Osteocyte (in vitro differentiated cells): ENCODE measurements at places on chromosomes 7 and 10.

DNA sequence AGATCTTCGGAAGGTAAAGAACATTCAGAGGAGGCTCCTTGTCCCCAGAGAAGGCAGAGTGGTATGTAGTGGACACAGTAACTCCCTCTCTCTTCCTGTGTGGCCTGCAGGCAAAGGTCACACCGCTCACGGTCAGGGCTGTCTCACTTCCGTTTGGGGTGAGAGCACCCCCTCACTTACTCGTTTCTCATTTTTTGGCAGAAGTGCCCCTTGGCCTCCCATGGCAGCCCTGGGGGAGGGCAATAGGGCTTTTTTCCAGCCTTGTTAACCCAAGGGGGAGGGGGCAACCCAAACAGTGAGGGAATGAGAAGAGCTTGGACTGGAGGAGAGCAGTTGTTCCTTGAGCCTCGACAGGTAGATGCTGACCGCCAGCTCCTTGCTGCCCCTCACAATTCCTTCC is 31.8 kb upstream of the SRGN start:
- DNase-seq = no peak

DNA sequence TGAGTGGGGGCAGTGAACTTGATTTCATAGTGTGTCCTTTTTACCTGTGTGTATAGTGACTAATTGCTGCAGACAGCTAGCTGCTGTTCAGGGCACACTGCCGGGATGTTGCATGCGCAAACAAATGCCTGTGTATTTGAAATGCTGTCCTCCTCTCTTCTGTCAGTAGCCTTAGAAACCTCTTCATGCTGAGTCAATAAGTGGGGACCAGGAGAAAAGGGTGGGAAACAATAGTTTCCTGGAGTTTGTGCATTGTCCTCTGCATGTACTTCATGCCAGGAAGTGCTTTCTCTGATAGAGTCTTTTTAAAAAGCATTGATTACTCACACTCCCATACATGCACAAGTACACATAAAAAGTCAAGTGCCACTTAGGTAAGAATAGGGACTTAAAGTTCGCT is 1183.7 kb upstream of the CELF2 start:
- DNase-seq = no peak

GRCh38 chr10:32929634-32930033 is 28.4 kb downstream of the ITGB1 start:
- DNase-seq = no peak

- no peak for DNase-seq
These were observed 55.5 kb upstream of the NCF1 start for GRCh38 chr7:74718336-74718735.

DNA sequence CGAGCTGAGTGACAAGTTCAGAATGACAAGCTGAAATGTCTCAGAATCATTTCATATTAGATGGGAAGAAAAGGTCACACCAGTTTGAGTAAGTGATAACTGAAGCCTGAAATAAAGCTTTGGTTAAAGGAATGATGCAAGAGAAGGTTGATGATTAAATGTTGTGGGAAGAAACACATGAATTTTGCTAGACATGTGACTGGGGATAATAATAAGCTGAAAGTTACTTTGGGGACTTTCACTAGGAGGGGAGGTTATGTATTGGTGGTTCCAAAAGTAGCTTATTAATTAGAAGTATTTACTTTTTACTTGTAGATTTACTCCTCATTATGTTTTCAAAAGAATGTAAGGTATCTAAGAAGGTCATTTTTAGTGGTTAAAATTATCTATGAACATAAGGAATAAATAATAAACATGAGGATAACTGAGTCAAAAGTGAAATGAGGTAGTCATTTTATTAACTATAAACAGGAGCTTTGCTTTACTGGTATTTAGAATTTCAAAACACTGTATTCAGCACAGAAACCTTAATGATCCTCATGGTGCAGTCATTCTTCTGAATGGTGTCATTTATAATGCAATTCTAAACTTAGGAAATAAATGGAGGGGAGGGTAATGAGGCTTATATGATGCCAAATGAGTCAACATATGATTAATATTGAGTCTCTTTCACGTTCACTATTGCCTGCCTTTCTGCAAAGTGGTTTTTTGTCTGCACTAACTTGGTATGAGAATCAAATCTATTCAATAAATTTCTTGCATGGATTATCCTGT is 63.7 kb downstream of the PRKG1 start:
- no peak for DNase-seq

GRCh38 chr7:27146491-27147198 is 929 bp downstream of the HOXA6 start:
- no peak for DNase-seq

GRCh38 chr7:27105301-27106031 is 3.0 kb upstream of the HOXA2 start:
- DNase-seq = peak; percentile 48

DNA sequence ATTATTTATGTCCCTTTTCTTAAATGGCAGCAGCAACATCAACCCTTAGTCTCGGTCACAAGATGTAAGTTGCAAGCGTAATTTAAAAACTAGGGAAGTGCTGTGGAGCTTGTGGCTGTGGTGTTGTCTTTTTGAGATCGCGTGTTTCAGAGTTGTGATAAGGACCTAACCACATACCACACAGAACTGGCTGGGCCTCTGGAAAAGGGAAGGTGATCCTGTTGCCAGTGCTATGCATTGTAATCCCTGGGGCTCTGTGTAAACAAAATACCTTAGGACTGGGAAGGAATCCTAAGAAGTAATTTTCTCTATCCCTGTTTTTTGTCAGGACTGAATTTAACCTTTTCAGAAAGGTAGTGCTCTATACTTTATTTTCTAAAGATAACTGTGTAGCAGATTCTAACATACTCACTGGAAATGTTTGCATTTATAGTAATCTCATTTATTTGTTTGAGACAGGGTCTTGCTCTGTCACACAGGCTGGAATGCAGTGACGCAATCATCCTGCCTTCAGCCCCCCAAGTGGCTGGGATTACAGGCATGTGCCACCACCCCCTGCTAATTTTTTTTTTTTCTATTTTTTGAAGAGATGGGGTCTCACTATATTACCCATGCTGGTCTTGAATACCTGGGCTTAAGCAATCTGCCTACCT is 60.4 kb downstream of the INPP5F start:
- no peak for DNase-seq

DNA sequence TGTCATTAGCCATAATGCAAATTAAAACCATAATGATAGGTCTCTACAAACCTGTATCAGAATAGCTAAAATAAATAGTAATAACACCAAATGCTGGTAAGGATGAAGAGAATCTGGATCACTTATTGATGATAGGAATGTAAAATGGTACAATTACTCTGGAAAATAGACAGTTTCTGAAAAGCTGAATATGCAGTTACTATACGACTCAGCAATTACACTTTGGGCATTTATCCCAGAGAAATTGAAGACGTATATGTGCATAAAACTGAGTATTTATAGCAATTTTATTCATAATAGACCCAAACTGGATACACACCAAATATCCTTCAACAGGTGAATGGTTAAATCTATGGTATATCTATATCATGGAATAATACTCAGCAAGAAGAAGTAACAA is 7.9 kb downstream of the RPA3 start:
- no peak for DNase-seq

GRCh38 chr10:89646889-89647657 is 2.0 kb upstream of the PANK1 start:
- DNase-seq = no peak
